ENCODE measurements at places on chromosomes 5 and 9.

DNA sequence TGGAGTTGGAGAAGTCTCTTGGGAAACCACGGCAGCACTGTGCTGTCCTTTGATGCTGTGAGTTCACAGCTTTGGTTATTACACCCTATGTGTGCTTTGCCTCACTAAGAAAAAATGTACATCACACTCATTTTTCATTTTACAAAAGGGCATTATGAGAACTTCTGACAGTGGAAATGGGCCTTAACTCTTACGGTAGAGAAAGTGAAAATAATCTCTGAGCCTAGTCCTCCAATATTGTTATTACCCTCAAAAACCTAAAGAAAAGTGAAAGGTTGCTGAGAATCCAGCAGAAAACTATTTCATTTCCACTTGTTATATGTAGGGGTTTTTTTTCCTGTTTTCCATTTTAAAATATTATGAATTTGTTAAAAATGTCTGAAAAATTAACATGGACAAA, 8.2 kb upstream of the OR13D1 start:
- DNase-seq, result no peak

DNA sequence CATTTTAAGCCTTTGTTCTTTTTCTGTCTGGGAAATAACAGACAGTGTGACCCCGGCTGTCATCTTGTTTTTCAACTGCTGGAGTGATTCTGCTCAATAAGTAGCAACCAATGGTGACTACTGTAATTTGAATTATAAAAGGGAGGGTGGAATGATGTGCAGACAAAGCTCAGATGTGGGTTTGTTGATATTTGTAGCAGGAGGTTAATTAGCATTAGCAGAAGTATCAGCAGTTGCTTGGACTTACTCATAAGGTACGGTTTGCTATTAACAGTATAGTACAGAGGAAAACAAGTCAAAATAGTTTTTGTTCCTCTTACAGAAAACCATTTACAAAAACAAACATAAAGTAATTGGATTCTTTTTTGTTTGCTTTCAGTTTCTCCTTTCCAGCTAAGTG, 140.4 kb downstream of the TUSC1 start:
- no peak for DNase-seq

DNA sequence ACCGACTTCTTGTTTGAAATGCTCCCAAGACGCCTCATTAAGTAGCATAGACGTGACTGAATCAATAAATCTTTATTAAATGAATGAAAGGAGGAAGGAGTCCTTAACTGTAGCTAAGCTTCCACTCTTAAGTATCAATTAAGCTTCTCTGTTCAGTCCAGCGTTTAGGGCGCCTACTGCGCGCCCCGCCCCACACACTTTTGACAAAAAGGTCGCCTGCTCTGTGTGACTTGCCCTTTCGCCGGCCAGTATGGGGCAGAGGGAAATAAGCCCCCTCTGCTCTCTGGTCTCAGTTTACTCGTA, 662 bp upstream of the DOLPP1 start:
- DNase-seq, result no peak

DNA sequence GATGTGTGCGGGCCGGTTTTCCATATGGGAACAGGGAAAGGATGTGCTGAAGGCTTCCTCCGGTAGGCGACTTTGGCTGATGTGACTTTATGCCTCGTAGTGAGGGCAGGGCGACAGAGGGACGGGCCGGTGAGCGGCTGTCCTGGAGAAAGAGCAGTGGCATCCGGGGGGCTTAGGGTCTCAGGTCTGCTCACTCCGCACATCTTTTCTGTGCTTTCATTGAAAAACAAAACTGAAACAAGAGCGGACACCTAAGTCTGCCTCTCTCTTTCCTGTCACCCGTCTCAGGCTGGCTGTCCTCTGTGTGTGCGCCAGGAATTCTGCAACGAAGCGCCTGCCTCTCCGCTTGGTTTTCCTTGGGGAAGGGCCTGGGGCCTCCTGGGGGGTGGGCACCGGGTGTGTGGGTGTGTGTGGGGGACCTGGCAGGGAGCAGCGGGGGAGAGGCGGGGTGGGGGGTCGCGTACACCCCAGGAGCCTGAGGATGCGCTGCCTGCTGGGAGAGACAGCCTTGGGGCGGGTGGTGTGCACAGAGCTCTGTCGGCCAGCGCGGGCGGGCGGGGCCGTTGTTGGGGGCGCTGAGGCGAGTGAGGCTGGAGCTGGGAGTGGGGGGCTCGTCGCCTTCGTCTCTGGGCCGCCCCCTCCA, 580 bp upstream of the PRRX2 start:
- DNase-seq, result no peak

GRCh38 chr9:111925017-111925770, 28.6 kb downstream of the UGCG start:
- DNase-seq, result no peak

- DNase-seq, result no peak
Observed at GRCh38 chr5:179820127-179820482, 600 bp upstream of the SQSTM1 start.

- DNase-seq, result no peak
Observed at GRCh38 chr5:44943647-44944046, 134.9 kb downstream of the MRPS30 start.

- no peak for DNase-seq
Observed at GRCh38 chr9:87607859-87608258, 110.2 kb downstream of the DAPK1 start.

DNA sequence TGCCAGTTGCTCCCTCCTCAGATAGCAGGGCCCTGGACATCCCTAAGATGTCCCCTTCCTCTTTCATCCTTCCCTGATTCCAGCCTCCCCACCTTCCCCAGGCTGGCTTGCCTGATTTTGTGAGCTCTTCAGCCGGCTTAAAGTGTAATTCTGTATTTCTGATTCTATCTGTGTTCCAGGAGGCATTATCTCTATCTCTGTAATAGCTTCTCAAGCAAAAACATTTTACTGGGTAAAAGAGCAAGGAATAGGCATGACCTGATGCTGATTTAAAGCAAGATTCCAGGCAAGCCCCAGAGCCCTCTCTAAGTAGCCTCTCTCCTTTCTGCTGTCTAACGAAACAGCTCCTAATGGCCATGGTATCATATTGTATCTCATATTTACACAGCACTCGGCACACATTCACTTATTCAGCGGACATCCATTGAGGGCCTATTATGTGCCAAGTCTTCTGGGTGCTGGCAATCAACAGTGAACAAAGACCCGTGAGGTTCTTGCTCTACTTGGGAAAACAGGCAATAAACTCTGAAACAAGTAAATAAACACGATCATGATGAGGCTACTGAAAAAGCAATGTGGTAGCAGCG, 100.9 kb upstream of the MSX2 start:
- DNase-seq, result no peak

Data from activated naive CD4-positive, alpha-beta T cell treated with Interleukin-2 at 50 U/mL for 16 hours (primary cell).